ENCODE measurements at places on chromosomes 2 and 18. TPM values are rescaled to one million over a fixed set of nuclear protein-coding genes. Genes with fewer than 3 reads are reported as not detected.

Gene UGT1A8
- total RNA-seq = 0.06 TPM

Gene MRPS5
- total RNA-seq = 76.8 TPM

Gene DUSP11
- total RNA-seq = 40.8 TPM

Gene DSEL
- 0.53 TPM for total RNA-seq

Gene ALPI
- total RNA-seq = not detected

Gene NEU2
- total RNA-seq = not detected

Gene PSMA8
- total RNA-seq = not detected

All from A549 treated with dexamethasone at 1 μM for 4 hours (cell line).